ENCODE measurements at places on chromosomes 3 and 15.

- DNase-seq = no peak
These were observed 217.1 kb upstream of the KCNMB2 start for GRCh38 chr3:178318941-178319816.

- DNase-seq = no peak
These were observed 5.6 kb downstream of the TIGIT start for GRCh38 chr3:114299421-114299820.

- no peak for DNase-seq
These were observed 213.0 kb downstream of the SSR3 start for GRCh38 chr3:156341831-156342416.

DNA sequence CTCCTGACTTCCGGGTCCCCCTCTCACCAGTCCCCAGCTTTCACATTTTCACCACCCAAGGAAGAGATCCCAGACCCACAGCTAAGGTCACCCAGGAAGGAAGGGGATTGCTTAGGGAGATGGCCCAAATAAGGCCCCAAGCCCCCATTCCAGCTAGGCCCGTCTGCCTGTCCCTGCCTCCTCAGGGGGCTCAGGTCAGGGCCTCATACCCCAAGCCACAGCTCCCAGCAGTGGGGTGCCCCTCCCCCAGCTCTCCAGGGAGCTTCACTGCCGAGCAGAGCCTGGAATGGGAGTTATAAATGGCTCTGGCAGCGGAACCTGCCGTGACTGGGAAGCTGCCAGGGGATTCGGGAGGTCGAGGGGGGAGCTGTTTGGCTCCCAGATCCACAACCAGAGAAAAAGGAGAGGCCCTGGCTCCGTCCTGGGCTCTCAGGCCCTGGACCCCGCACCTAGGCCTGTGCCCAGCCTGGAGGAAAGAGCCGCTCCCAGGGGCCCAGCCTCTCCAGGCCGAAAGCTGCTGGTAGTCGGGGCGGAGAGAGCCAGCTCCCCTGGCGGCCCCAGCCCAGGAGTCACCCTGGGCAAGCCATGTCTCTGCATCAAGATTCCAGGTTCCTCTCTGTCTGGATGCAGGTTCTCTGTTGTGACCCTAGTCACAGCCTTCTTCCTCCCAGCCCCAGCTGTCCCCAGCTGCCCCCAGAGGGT, 550 bp downstream of the CCDC9B start:
- peak; percentile 81 for DNase-seq

DNA sequence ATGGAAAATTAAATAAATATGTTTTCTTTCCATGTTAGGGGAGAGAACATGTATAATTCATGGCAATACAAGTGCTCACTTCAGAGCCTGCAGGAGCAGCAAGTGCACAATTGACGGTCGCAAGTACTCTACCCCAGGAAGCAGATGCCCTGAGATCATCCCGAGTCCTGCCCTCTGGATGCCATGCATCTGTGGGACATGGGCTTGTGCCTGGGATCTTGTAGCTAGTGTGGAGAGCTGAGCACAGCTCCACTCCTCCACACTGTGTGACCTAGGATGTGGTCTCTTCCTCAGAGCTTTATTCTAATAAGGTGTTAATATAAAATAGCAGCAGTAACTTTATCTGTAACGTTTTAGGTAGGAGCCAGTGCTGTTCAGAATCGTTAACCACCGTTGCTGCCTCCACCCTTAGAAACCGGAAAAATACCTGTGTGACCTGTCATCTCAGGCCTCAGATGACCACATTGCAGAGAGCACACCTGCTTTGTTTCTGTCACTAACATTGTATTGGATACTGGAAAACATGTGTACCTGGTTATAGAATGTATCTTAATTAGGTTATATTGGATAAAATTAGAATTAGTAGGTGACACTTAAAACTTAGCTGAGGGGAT, 105.0 kb upstream of the GOLGA6L6 start:
- no peak for DNase-seq

DNA sequence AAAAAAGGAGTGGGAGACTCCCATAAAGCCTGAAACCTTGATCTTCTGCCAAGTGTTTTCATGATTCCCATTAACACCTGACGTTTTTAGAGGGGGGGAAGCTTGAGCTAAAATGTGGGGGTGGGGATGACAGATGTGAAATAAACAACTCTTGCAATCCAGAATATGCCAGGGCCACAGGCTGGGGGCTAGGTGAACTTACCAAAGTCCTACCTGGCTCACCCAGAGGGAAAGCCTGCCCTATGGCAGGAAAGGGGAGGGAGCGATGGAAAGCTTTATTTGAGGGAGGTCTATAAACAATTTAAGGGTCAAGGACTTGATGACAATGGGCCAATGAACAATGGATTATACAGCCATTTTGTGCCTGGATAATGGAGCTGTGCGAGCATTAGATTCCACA, 108.3 kb downstream of the LRIG1 start:
- no peak for DNase-seq

DNA sequence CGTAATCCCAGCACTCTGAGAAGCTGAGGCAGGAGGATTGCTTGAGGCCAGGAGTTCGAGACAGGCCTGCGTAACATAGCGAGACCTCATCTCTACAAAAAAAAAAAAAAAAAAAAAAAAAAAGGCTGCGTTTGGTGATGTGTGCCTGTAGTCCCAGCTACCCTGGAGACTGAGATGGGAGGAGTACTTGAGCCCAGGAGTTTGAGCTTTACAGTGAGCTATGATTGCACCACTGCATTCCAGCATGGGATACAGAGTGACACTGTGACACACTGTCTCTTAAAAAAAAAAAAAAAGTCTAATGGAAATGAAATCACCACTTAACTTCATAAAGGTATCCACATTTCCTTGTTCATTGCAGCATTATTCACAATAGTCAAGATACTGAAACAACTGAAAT, 65.5 kb downstream of the THBS1 start:
- no peak for DNase-seq
